Pons (tissue), 1 donor: ENCODE measurements at places on chromosomes 16 and 17.
A peak's percentile ranks its signal among the peaks of the same experiment; 100 is the strongest.

GRCh38 chr17:8918807-8919465 lies 46.6 kb downstream of the PIK3R5 start:
- no peak for DNase-seq

DNA sequence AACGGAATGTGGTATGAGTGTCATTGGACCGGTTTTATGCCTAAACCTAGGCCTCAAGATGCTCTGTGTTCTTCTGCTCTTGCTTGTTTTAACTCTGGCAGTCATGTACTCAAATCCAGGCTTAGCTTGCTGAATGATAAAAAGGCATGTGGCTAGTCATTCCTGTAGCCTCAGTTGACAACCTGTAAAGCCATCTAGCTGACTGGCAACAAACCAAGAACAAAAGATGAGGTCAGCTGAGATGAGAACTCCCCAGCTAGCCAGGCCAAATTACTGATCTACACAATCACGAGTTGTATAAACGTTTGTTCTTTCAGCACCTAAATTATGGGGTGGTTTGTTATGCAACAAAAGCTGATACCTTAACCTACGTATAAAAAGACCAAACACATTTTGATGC lies 1406.0 kb upstream of the CDH8 start:
- no peak for DNase-seq

- peak; percentile 55 for DNase-seq
Measured at GRCh38 chr16:85245307-85246172, 133.3 kb upstream of the CIBAR2 start.

DNA sequence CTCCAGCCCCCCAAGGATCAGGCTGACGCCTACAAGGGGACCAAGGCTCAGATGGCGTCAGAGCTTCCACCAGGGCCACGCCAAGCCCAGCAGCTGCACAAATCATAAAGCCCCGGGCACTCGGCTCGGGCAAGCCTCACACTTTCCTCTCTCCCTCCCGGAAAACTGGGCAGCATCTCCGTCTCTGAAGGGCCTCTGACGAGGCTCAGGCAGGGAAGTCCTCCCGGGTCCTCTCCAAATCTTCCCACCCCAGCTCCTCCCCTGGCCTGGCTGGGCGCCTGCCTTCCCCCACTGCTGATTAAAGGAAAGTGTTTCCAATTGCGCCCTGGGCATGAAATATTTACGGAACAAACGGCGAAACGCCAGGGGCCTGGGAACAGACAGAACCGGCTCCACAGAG lies 38.5 kb downstream of the PIEZO1 start:
- DNase-seq: no peak

DNA sequence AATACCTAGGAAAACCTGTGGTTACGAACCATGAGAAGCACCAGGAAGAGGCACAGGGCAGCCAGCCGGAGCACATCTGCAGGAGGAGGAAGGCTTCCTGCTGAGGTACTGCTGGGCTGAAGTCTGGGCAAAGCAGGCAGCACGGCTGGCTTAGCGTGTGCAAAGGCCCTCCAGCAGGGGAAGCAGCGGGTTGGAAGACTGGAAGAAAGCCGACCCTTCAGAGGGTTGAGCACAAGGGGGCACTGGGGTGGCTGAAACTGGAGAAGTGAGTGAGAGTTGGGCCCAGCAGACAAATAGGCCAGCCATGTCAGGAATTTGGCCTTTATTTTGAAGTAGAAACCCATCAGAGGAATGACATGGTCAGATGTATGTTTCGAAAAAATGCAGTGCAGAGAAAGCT lies 12.1 kb upstream of the HSD3B7 start:
- no peak for DNase-seq

DNA sequence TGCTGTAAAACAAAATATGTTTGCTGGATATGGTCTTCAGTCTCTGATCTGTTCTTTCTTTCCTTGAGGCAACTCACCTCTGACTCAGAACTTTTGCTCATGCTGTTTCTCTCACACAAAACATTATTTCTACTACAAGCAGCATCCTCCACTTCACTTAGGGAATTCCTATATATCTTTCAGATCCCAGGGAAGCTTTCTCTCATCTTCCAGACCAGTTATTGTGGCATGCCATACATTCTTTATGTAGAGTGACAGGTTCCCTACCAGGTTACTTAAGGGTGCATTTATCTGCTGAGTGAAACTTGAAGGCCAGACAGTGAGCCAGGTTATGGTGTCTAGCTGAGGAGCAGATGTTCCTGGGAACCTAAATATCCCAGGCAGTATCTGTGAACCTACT lies 1226.0 kb downstream of the CDH8 start:
- DNase-seq: no peak

GRCh38 chr17:27546624-27547300 lies 84.2 kb upstream of the LGALS9 start:
- DNase-seq: no peak

GRCh38 chr17:82587234-82588086 lies 60.8 kb downstream of the WDR45B start:
- DNase-seq: no peak

DNA sequence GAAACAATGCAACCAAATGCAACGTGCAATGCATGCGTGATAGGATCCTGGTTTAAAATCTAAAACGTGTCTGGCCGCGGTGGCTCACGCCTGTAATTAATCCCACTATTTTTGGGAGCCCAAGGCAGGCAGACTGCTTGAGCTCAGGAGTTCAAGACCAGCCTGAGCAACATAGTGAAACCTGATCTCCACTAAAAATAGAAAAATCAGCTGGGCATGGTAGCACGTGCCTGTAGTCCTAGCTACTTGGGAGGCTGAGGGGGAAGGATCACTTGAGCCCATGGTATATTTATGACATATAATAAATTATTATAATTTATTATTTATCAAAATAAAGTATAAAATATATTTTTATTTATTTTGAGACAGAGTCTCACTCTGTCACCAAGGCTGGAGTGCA lies 241.8 kb downstream of the PARN start:
- DNase-seq: no peak

GRCh38 chr17:64777415-64778239 lies 115.5 kb upstream of the SMURF2 start:
- peak; percentile 37 for DNase-seq

- DNase-seq: no peak
Measured at GRCh38 chr17:36514856-36515255, 19.8 kb downstream of the MYO19 start.

- DNase-seq: no peak
Measured at GRCh38 chr16:11398136-11398535, 52.9 kb downstream of the RMI2 start.

GRCh38 chr16:12202486-12202885 lies 226.0 kb downstream of the SNX29 start:
- no peak for DNase-seq

GRCh38 chr16:11689031-11689840 lies 21.0 kb downstream of the SNN start:
- DNase-seq: peak; percentile 61

DNA sequence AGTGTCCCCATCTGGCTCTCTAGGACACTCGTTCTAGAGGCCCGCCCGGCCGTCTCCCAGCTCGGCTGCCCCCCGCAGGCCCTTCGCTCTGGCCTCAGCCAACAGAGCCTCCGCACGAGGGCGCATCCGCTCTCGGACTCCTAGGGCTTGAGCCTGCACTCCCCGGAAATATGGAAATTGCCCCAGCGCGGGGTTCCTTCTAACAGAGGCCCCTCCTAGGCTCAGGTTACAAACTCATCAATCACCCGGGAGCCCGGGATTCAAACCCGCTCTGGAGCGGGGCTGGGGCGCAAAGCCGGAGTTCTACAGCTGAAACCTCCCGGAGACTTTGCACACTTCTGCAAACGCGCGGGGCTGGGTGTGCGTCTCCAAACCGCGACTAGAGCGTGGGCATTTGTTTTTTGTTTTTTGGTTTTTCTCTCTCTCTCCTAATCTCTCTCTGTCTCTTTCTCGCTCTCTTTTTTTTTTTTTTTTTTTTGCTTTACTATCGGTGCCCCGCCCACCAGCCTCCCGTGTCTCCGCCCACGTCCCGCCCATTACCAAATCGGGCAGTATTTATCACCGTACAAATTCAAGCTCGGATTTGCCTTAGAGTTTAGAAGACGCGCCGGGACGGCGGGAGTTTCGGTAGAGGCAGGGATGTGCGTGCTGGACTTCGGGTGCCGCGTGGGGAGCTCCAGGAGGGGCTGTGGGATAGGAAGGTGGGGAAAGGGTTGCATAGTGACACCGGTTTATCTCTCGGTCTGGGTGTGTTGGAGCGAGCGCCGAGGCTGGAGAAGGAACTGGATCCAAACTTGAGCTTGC lies 2.4 kb upstream of the FOXL1 start:
- DNase-seq: no peak

DNA sequence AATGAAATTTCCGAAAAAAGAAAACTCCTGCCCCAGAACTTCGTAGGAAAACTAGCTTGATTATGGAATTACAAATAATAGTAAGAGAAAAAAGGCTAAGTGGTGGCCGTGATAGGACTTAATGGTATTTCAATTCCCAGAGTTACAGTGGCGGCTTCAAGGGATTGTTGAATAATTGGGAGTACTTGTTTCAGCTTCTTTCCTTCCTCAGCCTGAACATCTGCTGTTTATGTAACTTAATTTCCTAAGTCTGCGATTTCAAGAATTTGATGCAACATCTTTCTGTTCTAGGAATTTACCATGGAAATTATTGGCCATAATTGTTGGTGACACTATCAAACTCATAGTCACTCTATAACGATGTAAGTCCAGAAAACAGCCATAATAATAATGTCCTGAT lies 684 bp upstream of the APPBP2 start:
- DNase-seq: no peak

DNA sequence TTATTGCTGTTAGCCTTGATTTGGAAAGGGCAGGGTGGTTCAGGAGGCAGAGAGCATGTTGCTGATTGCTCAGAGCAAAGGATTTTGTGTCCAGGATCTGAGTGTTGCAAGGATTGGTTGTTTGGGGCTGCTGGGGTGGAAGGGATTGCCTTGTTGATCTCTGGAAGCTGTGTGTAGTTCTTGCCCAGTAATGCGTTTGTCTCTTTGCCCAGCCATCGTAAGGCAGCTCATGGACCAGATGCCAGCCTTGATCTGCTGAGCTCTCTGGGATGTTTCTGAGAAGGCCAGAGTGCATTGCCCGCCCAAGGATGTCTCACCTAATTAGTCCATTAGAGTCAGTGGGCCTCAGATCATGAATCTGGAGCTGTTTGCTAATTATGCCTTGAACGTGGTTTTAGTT lies 33.6 kb downstream of the NKD1 start:
- peak; percentile 39 for DNase-seq

DNA sequence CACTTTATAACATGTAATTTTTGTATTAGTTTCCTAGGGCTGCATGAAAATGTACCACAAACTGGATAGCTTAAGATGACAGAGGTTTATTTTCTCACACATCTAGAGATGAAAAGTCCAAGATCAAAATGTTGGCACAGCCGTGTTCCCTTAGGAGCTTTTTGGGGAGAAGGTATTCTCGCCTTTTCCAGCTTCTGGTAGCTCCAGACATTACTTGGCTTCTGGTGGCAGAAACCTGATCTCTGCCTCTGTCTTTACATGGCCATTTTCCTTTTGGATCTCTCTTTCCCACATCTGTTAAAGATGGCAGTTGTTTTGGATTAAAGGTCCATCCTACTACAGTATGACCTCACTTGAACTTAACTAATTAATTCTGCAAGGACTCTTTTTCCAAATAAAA lies 885.7 kb upstream of the CDH8 start:
- DNase-seq: no peak

DNA sequence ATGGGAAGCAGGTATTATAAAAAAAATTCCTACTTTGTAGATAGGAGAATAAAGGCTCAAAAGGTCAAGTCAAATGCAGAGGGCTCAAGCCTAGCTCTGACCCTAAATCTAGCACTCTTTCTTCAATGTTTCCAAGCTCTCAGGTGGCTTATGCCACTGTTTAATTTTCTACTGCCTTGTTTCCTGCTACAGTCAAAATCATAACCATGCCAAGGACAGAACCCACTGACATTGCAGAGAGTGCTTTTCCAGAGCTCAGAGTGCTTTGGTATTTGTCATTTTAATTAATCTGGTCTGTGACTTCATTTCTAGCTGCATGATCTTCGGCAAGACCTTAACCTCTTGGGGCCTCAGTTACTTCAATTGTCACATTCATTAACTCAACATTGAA lies 344.7 kb downstream of the CA10 start:
- DNase-seq: no peak

DNA sequence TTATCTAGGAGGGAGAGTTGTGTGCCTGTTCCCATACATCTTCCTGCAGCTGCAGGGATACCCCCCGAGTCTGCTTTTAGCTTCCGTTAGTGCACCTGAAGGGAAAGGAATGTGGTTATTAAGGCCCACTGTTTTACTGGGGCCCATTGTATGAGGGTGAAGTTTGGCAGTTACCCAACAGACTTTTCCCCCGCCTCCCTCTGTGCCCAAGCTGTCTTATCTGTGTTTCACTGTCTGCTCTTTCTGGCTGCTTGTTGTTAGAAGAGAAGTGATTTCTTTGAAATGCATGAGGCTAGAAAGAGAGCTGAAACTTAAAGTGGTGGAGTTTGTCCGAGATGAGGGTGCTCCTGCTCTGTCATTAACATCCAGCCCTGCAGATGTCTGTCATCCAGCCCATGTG lies 7.4 kb upstream of the OR1A2 start:
- DNase-seq: no peak

DNA sequence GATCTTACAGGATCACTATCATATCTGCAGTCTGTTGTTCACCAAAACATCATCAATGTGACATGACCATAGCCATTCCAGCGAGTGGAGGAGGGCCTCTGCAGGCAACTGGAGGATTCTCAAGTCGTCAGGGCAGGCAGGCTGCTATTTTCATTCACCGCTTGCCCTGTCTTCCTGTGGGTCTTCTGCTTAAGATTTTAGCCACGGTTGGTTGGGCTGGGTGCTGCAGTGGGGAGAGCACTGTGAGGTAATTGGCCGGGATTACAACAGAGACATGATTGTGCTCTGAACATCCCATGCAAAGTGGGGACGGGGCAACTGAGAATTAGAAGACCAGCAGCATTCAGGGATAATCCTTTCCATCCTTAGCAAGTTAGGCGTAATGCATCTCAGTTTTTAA lies 245.9 kb downstream of the CPPED1 start:
- DNase-seq: peak; percentile 73

DNA sequence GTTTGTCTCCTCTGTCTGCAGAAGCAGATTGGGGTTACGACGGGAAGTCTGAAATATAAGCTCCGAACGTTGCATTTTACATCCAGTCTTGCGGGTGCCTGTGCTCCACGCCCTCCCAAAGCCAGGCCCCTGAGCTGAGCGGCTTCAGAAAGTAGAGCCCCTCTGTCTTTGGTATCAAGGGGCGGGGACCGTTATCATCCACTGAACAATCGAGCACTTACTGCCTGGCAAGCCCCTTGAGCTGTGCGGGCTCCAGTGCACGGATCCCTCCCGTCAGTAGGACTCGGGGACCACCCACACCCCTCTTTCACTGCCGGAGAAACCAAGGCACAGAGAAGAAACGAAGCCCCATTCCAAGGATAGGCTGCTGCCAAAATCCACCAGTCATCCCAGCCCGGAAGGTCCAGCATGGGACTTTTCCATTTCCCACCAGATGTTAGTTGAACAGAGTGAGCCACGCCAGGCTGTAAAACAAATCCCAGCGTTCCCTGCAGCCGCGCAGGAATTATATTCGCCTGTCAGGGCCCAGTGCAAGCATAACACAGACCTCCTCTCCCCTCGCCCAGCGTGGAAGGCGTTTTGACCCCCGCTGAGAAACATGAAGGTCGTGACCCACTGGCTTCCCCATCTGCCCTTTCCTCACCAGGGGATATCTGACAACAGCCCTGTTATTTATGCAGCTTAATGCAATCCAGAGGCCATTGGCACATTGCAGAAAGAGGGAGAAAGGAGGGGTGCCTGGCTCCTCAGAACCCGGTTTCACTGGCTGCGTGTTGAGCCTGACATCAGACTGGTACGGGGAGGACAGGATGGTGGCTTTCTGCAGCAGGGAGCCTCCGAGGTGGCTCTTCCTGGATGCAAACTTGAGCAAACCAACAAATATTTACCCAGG lies 212.2 kb upstream of the FOXF1 start:
- DNase-seq: no peak

- DNase-seq: no peak
Measured at GRCh38 chr17:7144213-7144612, 29.6 kb upstream of the ASGR2 start.
